Transverse colon (tissue), 4 donors: ENCODE measurements at places on chromosomes 6 and 20. TPM values are rescaled to one million over a fixed set of nuclear protein-coding genes. Genes with fewer than 3 reads are reported as not detected.

The AIG1 gene
- total RNA-seq: 16.5 TPM

The SLC22A2 gene
- total RNA-seq: not detected

The GNRH2 gene
- not detected for total RNA-seq

The FBXO30 gene
- 9.4 TPM for total RNA-seq

The SAMHD1 gene
- total RNA-seq: 57.7 TPM

The ME1 gene
- 1.9 TPM for total RNA-seq

- no peak overlapping the region for H3K4me3 ChIP-seq
- no peak overlapping the region for H3K27ac ChIP-seq
- DNase-seq: no peak
- H3K4me1 ChIP-seq: no peaks in the 10 kb centered on the region
Measured at GRCh38 chr20:52783769-52784168, 188.4 kb upstream of the TSHZ2 start.

GRCh38 chr6:14876778-14877613, 368.9 kb upstream of the JARID2 start:
- no peaks in the 10 kb centered on the region for H3K36me3 ChIP-seq
- H3K4me3 ChIP-seq: no peak overlapping the region
- H3K4me1 ChIP-seq: peaks cover 26% of the 10 kb centered on the region
- peak overlapping the region; percentile 51 for H3K27ac ChIP-seq

- peaks cover 72% of the 10 kb centered on the region for H3K27me3 ChIP-seq
- H3K4me1 ChIP-seq: no peaks in the 10 kb centered on the region
- DNase-seq: no peak
- no peaks in the 10 kb centered on the region for H3K36me3 ChIP-seq
Measured at GRCh38 chr6:165668951-165669350, 5.9 kb upstream of the PDE10A start.
